ENCODE measurements at places on chromosomes 2 and 18.

- no peak for DNase-seq
Measured at GRCh38 chr18:23743733-23744333, 54.6 kb downstream of the LAMA3 start.

DNA sequence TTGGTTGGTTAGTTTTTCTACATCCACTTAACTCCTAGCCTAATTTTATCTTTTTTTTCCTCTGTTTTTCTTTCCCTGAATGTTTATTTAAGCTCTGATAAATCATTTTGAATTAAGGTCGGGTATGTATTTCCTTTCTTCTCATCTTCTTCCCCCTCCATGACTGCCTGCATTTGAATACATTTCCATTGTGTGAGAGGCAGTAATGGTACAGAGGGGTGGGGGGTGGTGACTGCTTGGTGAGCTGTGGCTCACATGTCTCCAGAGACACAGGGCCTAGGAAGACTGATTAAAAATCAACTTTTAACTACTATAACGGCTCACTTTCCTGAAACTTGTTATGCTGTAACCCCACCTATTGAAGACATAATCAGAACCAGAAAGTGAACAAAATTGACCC, 58.0 kb downstream of the NEDD4L start:
- no peak for DNase-seq

GRCh38 chr2:236982693-236983455, 102.8 kb upstream of the COPS8 start:
- DNase-seq = no peak

DNA sequence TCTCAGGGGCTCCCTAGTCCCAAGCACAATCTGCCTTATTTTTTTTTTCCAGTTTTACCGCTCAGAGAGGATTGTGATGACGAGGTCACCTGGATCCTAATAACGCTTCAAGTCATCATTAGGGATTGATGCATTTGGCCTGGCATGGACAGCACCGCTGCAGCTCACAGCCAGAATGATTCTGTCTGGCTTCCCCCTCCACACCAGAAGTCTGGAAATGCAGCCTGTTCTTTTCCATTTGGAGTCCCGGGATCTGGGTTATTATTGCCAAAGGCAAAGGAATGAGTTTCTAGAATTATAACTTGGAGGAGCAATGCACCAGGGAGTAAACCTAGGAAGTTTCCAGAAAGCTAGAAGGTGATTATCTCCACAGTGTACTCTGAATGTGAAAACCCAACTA, 81.1 kb upstream of the TAF1B start:
- DNase-seq = no peak

GRCh38 chr2:26946841-26947784, 23.3 kb upstream of the MAPRE3 start:
- DNase-seq = no peak

- no peak for DNase-seq
Measured at GRCh38 chr2:5695654-5696403, 3.6 kb downstream of the SOX11 start.

- no peak for DNase-seq
Measured at GRCh38 chr2:190858817-190859216, 21.8 kb upstream of the GLS start.

DNA sequence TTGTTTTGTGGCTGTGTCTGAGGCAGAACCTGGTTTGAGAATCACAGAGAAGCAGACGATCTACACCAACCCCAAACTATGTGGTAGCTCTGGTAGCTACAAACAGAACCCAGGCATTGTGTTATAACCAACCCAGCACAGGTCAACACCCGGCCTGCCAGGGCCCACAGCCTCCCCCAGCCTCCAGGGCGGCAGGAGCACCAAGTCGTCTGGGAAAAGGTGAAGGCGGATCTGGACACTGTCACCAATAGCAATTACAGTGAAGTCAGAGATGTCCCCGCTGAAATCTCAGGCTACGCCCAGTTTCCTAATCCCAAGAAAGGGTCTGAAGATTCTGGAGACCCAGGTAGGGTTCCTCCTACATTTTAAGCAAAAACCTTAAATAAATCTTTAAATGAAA, 3.6 kb downstream of the HJURP start:
- DNase-seq = no peak

DNA sequence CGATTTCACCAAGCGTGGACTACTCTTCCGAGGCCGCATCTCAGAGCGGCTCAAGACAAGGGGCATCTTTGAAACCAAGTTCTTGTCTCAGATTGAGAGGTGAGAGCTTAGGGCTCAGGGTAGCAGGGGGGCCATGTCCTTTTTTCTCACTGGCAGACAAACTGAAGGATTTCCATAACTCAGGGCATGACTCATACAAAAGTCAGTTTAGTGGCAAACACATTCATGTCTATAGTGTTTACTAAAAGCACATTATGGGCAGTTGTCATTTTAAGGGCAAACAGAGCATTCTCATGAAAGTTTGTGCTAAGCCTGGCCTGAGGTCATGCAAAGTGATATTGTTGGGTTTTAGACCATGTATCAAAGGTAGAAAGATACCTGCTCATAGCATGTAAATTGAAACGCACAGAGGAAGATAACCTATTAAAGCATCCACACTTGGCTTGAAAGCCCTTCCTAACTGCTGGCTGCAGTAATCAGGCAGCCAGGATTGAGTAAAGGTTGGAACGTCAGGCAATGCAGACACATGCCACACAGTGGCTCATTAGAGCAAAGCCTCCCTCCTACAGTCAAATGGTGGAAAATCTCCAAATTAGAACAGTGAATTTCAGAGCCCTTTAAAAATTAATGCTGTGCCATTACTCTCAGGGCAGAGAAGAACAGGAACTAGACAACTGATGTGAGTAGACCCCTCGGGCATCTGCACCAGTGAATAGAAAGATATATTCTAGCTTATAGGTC, 54.2 kb downstream of the HK2 start:
- no peak for DNase-seq

DNA sequence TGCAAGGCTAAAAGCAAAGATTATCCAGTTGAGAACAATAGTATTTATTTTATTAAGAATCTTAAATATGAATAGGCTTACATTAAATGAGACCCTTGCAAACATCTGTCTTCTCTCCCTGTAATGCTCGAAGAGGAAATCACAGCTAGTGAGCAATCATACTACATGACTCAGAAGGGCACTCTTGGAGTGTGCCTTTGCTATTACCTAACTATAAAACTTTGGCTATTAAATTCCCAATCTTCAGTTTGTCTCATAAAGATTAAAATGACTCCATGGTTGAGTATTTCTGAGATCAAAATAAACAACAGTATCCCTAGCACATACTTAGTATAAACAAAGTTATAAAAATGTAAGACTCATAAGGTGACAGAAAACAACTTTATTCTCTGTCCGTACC, 296.9 kb downstream of the KCNJ3 start:
- DNase-seq = no peak

DNA sequence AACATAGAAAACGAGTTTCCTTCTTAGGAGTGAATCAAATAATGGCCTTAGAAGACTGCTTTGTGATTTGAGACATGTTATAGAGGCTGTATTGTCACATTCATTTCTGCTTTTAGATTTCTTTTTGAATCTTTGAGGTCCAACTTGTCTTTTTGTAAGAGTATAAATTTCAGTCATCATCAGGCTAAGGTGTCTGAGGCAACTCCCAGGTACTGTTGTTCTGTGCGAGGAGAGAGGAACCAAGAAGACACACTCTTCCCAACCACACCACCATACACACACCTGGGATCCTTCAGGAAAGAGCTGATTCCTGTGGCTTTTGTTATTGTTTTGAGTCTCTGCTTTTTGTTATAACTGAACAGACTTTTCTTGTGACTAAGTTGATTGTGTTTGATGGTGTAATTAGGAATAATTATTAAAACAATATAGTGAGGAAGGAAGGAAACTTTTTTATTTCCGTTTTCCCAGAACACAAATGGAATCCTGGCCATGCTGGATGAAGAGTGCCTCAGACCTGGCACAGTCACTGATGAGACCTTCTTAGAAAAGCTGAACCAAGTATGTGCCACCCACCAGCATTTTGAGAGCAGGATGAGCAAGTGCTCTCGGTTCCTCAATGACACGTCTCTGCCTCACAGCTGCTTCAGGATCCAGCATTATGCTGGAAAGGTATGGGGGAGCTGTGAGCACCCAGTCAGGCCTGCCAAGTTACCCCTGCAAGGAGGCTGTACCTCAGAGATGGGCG, 140.4 kb downstream of the MYO1B start:
- no peak for DNase-seq

GRCh38 chr2:25757906-25758305, 84.5 kb upstream of the DTNB start:
- DNase-seq = no peak

GRCh38 chr2:111983478-111984212, 71.4 kb upstream of the TMEM87B start:
- no peak for DNase-seq

GRCh38 chr2:208183972-208184705, 5.7 kb downstream of the C2orf80 start:
- DNase-seq = no peak

DNA sequence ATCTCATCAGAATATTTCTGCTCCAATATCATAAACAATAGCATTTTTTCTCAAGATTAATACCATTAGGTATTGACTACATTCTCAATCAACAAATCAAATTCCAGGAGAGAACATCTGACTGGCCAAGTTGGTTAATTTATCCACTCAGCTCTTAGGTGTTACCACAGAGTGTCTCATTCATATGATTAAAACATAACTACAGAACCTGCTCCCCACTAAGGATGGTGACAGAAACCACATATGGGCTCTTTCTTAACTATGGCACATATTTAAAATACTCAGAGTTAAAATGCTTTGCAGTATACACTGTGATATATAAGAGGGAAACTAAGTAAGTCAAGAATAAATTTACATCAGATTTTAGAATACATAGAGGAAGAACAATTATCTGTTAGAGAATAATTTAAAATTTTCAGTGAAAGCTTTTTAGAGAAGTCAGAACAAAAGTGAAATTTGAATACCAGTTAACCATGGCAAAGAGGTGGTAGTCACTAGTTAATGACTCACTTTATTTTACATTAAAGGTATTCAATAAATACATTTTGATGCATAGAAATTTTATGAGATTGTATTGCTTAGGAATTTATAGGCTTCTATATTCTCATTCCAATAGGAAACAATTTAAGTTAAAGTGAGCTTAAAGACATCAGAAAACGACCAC, 1120.8 kb upstream of the TMEFF2 start:
- DNase-seq = no peak

DNA sequence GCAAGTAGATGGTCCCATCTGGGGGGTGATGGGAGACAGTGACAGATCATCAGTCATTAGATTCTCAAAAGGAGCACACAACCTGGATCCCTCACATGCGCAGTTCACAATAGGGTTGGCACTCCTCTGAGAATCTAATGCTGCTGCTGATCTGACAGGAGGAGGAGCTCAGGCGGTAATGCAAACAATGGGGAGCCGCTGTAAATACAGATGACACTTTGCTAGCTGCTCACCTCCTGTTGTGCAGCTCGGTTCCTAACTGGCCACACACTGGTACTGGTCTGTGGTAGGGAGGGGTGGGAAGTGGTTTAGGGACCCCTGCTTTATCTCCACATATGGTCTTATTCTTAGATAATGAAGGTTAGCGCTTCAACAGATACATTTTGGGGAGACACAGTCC, 506.6 kb downstream of the PLCL1 start:
- DNase-seq = no peak

DNA sequence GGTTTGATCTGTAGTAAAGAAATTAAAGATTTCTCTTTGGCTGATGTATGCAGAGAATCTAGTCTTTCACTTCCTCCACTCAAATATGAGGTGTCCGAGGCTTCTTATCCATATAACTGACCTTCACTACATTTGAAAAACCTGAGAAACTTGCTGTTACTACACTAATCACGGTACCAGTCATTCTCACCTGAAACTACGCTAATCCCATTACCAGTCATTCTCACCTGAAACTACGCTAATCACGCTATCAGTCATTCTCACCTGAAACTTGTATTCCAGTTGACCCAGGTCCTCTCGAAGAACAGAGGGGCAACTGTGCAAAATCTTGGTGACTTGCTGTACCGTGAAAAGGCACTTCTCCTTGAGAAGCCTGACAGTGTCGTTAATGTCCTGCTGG, 5.1 kb downstream of the MTERF4 start:
- no peak for DNase-seq

DNA sequence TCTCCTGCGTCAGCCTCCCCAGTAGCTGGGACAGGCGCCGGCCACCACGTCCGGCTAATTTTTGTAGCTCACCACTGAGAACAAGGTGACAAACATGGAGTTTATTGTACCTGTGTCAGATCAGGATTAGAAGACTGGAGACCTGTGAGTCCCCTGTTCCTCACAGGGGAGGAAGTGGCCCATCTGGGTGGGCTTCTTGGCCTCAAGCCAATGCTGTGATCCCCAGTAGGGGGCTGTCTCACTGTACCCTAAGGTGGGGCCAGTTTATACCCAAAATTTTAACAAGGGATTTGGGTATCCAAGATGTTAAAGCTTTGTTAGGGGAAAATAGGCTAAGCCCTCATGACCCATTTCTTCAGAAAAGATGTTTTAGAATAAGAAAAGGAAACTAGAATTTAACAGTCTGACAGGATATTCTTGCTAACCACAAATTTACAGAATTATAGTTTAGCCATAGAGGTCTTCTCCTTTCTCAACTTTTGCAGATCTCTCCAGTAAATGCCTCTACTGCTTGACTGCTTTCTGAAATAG, 16.3 kb downstream of the PCBP1 start:
- DNase-seq = no peak

Measured in cortex of kidney (tissue), 1 donor.